ENCODE measurements at places on chromosomes 5 and 9.

- no peak for DNase-seq
Measured at GRCh38 chr5:132112111-132112510, 38.5 kb downstream of the CSF2 start.

- no peak for DNase-seq
Measured at GRCh38 chr5:59500014-59500413, 393.5 kb downstream of the PDE4D start.

DNA sequence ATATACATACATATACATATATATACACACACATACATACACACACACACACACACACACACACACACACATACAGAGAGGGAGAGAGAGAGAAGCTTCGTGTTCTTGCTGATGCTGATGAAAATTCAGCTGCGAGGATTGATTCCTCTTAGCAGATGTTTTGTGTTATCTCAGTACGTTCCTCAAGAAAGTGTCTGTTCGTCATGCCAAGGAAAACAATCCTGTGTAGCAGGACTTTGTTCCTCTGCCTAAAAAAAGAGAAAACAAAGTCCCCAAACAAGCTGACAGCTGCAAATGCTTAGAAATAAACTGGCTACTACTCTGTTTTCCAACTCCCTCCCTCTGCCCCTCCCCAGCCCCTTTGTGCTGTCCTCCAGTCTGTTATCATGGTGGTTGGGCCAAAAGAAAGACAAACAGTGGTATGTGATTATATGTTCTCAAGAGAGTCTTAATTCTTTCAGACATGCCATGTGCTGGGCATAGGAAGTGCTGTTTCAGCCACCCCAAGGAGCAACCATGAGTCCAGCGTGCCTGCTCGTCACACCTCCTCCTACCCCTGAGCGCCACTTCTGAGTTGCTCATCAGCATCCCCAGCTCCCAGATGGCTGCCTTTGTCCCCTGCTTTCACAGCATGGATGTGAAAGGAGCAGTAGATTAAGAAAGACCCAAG lies 71.5 kb upstream of the EQTN start:
- DNase-seq: no peak

GRCh38 chr9:89715318-89715858 lies 110.6 kb downstream of the GADD45G start:
- DNase-seq: no peak

Data from activated CD4-positive, alpha-beta memory T cell treated with anti-CD3 and anti-CD28 coated beads, Interleukin-2, amount 10 ng/mL, durations not matched to agents 7 days and 5 days (primary cell).